ENCODE measurements at places on chromosomes 16 and 17.

DNA sequence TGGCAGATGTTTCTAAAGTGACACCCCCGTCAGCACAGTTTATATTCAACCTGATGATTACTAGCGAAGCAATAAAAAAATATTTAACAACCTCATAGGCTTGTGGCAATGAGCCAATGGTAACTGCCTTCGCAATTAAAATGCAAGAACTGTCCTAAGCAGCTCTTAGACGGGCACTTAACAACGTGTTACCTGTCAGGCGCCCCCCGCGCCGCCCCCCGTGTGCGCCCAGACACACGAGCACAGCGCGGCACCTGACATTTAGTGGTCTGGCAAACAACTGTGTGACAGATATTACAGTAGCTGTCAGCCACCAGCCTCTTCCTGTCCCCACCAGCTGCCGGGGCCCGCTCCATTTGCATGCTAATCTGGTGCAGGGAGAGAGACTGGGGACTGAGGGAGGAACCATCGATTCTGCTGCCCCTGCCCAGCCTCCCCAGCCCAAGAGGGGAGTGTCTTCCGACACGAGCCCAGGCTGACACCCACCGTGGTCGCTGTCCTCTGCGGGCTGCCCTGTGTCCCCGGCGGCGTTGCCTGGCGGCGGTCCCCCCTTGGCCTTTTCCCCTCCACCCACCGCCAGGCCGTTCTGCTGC, 12.7 kb downstream of the NDUFAF8 start:
- DNase-seq = no peak

- DNase-seq = no peak
Measured at GRCh38 chr17:31289790-31290189, 7.2 kb downstream of the OMG start.

DNA sequence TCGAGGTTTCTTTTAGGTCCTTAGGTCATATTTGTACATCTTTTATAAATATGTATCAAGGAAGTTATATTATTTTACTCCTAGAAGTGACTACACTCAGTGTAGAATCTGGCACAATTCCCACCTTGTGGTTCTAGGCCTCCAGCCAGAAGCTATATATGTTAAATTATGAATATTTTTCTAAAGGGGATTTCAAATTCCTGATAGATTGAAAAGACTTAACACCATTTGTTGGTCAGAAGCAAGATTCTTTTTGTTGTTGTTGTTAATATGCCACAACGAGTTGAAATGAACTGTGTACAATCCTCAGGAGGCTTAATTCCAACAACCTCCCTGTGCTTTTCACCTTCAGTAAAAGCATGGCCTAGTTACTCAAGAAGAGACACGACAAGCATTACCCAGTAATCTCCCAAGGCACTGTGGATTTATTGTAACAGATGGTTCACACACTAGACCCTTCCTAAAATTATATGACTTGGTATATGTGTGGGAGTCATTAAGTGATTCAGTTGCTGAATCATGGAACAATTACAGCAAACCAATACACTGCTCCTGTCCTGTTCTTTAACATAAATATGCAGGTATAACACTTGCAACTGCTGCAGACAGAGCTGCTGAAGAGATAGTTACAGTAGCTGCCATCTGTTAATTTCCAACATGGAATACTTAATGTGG, 964.4 kb upstream of the GOT2 start:
- no peak for DNase-seq

DNA sequence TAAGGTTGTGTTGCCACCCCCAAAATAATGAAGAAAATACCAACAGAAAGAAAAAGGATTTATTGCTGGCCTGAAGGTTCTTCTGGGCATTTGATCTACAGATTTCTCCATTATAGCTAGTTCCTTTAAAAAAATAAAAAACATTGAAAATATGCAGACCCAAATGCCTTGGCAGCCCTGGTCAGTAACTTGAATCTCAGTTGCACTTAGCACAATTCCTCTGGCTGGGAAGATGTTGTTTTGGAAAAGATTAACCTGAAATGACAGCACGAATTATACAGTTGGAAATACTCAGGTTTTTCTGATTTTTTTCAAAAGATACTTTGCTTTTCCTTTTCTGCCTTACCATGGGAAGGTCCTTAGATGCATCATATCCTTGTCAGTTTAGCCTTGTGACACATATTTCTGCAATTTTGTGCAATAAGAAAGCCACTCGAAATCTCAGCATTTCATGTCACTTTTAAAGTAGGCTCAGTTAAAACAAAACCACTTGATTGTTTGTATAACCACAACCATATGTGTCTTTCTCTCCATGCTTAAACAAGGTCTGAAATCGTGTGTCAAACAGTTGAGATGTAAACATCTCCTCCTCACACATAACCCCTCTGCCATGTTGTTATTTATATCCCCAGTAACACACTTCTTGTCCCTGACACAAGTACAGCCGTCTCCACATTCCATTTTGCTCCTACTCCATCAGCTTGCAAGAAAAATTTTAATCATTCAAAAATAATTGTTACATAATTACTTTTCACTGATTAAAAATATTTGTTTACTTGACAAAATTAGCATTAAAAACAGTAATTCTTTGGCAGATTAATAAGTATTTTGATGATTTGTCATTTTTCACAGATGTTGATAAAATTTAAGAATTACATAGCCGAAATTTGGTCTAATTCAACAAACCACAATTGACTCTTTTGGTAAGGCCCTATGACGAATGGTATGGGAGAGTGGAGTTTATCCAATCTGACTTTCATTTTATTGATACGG, 61.1 kb downstream of the SIAH1 start:
- DNase-seq = no peak
